ENCODE measurements at places on chromosomes 6 and 20.

DNA sequence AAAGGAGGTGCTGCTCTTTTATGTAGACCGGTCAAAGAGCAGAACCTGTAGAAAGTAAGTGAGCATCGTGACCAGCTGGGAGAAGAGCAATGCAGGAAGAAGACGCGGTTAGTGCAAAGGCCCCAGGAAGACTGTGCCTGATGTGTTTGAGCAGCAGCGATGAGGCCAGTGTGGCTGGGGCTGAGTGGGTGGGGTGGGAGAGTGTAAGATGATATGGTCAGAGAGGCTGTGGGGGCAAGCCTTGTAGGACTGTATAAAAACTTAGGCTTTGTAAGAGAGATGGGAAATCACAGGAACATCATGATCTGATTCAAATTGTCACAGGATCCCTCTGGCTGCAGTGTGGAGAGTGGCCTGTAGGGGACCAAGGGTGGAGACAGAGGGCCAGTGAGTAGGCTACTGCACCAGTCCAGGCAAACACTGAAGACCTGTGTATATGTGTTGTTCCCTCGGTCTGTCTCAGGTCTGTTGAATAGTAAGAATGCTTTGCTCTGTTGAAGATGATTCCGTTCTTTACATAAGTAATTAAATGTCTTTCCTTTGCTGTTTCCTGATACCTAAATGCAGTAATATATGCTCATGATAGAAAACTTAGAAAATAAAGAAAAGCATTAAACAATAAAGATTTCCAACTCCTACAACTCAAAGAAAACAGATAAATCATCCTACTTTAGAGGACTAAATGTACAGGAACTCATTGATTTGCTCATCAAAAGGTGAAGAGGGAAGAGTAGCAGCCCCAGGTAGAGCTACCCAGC lies 23.6 kb upstream of the WFDC2 start:
- DNase-seq: no peak

DNA sequence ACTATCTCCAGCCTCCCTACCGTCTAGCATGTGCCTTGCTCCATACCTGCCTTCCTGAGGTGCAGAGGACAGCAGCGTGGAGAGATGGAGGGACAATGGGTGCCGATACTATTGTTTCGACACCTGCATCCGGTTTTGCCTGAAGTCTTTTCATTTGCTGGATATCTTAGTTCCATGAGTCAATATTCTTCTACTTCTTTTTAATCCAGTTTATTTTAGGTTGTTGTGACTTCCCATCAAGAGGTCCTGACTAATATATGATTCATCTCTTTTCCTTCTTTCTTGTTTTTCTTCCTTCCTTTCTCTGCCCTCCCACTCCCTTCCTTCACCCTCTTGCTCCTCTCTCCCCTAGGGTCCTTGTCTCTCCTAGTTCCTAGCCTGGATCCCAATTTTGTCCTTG lies 91.4 kb downstream of the CDH26 start:
- no peak for DNase-seq

DNA sequence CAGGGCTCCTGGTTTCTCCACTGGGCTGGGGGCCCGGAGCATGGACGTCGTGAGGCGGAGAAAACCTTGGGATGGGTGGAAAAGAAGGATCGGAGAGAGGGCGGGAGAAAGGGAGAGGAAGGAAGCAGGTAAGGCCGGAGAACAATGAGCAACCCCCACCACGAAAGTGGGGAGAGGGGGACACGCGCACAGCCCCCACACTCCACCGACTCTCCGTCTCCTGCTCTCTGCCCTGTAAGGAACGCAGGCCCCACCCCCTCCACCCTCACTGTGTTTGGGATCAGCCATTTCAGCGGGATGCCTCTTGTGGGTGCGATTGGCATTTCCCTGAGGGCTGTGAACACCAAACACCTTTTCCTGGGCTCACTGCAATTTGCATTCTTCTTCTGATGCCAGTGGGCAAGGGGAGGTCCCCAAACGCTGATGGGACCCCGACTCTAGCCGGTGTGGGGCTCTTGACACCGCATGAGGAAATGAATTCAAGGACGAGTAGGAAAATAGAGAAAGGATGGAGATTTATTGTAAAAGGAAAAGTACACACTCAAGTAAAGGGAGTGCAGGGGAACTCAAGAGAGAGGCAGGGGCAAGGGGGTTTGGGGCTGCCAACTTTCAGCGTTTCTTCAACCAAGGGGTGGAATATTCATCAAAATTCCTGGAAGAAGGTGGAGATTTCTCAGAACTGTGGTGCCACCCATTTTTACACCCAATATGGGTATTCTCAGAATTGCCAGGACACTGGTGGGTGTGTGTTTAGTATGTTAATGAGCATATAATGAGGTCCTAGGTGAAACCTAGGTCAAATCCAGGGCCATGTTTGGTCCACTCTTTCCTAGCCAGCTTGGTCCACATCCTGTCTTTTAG lies 13.1 kb upstream of the RAET1L start:
- DNase-seq: no peak

DNA sequence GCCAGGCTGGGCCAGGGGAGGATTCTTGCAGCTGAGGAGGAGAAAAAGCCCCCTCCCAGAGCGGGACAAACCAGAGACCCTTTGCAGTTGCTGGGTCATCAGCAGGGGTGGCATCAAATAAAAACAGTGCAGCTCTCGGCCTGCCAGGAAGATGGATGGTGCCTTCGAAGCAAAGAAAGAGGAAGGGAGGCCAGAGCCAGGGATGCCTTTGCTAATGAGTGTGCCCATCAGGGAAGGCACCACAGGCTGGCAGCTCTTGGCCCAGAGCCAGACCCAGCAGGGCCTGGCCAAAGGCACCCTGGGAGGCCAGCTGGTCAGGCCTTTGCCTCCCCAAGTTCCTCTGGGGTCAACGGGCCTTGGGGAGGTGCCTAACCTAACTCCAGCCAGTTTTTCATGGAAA lies 26.3 kb upstream of the ZNF318 start:
- DNase-seq: no peak

DNA sequence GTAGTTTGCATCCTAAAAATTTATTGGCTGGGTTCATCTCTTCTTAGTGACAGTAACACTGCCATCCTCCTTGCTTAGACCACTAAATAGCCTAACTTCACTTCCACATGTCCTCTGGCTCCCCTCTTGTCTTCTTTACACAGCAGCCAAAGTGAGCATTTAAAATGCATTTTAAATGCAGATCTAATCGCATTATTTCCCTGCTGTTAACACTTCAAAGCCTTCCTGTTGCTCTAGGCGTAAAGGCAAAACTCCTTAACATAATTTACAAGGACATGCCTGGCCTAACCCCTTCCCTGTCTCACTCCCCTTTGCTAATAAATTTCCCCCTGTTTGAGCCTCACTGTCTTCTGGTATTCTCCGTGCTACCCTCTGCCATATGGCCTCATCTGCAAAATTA lies 26.5 kb downstream of the NKAIN2 start:
- DNase-seq: no peak

GRCh38 chr6:147109707-147110106 lies 94.5 kb upstream of the STXBP5 start:
- no peak for DNase-seq

DNA sequence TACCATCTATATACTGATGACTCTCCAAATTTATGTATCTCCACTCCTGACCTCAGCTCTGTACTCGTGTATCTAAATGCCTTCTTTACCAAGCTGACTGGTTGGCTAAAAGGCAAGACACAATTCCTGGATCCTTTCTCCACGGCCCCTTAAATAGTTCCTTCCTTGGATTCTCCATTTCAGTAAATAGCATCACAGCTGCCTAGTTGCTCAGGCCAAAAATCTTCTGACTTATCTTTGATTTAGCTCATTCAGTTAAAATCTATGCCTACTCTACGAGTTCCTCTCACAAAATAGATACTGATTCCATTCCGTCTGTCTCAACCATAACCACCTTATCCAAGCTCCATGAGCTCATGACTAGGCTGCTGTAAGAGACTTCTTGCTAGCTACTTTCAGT lies 49.5 kb upstream of the LY86 start:
- DNase-seq: no peak

GRCh38 chr6:25277857-25278256 lies 1.3 kb upstream of the CARMIL1 start:
- no peak for DNase-seq

GRCh38 chr20:39146394-39146793 lies 184.2 kb downstream of the DHX35 start:
- no peak for DNase-seq

DNA sequence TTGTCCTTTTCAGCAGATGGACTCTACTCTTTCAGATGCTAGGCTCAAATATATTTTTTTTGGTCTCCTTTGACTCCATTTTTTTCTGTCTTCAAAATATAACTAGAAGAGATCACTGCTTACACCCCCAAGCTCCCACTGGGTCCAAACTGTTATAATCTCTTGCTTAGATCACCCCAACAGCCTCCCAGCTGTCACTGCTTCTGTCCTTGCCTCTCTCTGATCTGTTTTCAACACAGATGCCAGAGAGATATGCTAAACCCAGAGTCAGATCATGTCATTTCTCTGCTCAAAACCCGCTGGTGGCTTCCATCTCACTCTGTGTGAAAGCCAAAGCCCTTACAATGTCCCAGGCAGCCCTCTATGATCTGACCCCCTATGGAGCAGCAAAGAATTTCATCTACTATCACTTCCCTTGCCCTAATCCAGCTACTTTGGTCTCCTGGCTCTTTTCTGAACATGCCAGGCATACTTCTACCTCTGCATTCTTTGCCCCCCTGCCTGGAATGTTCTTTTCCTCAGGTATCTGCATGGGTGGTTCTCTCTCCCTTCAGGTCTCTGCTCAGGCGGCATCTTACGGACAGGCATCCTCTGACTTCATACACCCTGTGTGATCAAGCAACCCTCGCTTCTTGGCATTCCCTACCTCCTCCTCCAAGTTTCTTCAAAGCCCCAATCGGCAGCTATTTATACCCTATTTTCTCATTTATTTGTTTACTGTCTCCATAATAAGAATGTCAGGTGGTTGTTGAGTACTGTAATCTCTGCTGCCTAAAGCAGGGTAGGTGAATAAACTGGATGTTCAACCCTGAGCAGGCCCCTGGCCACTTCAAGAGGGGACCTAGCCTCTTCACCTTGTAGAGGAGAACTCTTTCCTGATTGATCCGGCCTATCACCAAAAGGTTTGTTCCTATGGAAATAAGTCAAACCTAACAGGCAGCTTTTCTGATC lies 43.6 kb upstream of the SLC4A11 start:
- DNase-seq: no peak

DNA sequence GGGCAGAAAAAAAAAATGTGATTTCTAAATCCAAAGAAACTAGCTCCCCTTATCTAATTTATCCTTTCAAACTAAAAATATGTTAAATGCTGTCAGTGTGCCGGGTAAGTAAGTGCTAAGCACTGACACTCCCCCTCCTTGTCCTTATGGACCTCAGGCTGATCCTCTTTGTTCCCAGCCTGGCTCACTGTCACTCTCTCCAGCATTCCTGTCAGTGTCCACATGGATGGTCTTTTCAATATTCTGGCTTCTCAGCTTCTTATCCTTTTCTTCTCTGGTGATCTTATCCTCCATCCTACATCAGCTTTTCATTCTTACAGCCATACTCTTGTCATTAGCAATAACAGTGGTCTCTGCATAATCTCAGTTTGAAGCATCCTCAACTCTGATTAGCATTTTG lies 55.0 kb downstream of the BCKDHB start:
- no peak for DNase-seq

DNA sequence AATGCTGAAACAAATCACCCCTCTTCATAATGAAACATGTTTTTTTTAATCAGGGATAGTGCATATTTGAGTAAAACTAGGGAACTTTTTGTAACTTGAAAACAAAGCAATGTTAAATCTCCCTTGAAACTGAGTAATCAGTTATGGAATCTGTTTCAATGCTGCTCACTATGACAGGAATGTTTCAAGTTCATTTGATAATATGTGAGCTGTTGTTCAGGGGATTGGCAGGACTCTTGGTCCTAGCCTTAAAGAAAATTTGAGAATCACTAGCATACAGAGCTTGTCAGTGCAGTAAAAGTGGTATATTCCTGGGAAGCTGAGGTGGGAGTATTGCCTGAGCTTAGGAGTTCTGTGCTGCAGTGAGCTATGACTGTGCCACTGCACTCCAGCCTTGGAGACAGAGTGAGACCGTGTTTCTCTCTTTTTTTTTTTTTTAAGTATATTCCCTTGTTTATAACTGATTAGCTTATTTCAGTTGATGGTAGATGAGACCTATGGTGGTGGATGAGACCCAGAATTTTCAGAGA lies 21.6 kb upstream of the CALHM6 start:
- DNase-seq: no peak

DNA sequence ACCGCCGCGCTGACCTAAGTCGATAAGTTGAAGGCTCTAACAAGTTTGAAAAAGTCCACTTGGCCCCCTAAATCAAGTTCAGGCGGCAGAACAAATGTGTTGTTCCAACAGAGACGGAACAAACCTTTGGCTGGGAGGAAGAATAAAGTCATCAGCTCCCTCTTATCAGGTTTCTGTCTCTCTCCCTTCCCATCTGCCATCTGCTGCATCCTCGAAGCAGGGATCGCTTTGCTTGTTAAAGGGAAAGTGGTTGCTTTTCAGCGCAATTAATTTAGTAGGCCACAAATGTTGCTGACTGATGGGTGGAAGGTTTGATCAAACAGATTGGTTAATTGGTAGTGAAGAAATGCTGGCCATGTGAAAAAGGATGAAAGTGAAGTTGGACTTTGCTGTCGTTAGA lies 64.3 kb downstream of the CDH4 start:
- no peak for DNase-seq

DNA sequence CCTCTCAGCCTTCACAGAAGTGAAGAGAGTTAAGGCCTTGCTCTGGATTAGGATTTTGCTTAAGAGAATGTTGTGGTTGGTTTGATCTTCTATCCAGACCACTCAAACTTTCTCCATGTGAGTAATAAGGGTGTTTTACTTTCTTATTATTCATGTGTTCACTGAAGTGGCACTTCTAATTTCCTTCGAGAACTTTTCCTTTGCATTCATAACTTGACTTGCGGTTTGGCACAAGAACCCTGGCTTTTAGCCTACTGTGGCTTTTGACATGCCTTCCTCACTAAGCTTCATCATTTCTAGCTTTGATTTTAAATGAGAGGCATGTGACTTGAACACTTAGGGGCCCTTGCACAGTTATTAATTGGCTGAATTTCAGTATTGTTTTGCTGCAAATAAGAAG lies 166.1 kb upstream of the OPRM1 start:
- DNase-seq: no peak

- DNase-seq: no peak
Observed at GRCh38 chr6:5937936-5938706, 68.6 kb downstream of the NRN1 start.

- no peak for DNase-seq
Observed at GRCh38 chr6:138455746-138456400, 43.4 kb downstream of the NHSL1 start.

DNA sequence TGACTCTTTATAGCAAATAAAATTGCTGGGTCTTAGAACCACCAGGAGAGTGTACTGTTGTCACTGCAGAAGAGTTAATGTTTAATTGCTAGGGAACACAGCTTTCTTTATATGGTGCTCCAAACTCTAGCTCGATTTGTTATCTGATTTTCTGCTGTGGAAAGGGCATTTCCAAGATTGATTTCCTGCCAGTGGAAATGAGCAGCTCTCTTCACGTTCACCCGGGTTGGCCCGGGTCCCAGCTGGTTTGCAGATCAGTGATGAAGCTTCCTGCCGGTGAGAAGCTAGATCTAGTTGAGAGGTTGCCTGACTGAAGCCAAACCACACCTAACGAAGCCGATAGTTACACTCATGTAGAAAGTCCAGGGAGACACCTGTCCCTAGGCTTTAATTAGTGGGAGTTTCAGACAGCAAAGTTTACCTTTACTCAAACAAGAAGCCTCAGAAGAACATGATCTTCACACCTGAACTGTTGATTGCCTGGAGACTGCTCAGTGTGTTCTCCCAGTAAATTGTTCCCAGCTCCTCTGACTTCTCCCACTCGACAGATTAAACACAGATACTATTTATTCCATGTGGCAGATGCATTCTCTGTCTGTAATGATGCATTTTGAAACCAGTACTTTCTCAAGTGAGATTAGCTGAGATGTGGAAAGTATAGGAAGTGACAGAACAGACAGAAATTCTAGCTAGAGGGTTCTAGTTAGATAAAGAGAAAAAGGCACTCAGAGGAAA lies 27.8 kb downstream of the PAQR8 start:
- peak; percentile 70 for DNase-seq

Data from upper lobe of right lung (tissue), 1 donor.